ENCODE measurements at places on chromosomes 11 and 22.

GRCh38 chr11:134901542-134901941 is 489.5 kb upstream of the B3GAT1 start:
- DNase-seq: no peak

DNA sequence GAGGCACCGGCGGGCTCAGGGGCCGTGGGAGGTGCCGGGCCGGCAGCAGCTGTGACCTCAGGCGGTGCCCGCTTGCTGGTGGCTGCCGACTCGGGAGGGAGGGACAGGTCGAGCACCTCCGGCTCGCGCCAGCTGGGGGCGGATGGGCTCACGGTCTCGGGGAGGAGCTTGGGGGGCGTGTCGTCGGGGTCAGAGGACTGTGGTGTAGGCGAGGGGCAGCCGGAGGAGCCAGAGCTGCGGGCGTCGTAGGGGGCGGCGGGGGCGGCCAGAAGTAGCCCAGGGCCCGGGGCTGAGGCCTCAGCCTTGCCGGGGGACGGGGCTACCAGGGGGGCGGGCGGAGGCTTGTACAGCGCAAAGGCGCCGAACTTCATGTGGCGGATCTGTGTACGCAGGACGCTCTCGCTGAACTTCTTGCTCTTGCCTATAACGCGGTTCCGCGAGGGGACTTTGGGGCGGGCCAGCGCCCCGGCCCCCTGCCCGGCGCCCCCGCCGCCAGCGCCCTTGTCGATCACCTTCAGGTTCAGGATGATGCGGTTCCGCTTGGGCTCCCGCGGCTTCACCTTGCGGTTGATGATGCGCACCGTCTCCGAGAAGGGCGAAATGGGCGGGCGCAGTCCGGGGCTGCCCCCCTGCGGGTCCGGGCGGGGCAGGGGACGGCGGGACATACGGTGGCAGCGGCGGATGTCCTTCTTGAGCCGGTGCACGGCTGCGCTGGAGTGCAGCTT is 5.5 kb downstream of the CBX6 start:
- DNase-seq: no peak

DNA sequence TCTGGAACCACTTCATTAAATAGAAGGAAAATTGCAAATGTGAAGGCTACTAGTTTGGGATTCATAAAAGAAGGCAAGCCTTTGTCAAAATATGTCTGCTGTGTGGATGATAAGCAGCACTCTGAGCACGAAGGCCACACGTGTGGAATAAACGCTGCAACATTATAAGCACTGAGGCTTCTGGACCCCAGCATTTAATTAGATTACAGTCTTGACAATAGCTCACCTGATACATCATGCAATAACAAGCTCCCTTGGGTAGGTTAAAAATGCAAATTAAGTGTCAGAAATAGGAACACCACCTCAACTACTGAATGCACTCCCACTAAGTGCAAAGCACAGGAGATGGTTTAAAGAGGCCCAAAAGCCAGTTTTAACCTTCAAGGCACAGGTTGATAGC is 179.3 kb downstream of the LARGE1 start:
- no peak for DNase-seq

- no peak for DNase-seq
Observed at GRCh38 chr22:28103596-28103995, 184.5 kb upstream of the PITPNB start.

GRCh38 chr11:47863189-47863897 is 15.2 kb upstream of the NUP160 start:
- DNase-seq: no peak

GRCh38 chr22:39279170-39279850 is 34.5 kb upstream of the PDGFB start:
- no peak for DNase-seq

DNA sequence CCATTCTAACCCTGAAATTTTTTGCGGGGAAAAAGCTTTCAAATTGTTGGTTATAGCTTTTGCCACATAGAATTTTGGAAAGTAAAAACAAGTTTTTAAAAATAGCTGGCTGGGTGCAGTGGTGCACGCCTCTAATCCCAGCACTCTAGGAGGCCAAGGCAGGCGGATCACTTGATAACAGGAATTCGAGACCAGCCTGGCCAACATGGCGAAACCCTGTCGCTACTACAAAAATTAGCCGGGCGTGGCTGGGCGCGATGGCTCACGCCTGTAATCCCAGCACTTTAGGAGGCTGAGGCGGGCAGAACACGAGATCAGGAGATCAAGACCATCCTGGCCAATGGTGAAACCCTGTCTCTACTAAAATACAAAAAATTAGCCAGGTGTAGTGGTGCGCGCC is 54.9 kb downstream of the TNRC6B start:
- DNase-seq: no peak

DNA sequence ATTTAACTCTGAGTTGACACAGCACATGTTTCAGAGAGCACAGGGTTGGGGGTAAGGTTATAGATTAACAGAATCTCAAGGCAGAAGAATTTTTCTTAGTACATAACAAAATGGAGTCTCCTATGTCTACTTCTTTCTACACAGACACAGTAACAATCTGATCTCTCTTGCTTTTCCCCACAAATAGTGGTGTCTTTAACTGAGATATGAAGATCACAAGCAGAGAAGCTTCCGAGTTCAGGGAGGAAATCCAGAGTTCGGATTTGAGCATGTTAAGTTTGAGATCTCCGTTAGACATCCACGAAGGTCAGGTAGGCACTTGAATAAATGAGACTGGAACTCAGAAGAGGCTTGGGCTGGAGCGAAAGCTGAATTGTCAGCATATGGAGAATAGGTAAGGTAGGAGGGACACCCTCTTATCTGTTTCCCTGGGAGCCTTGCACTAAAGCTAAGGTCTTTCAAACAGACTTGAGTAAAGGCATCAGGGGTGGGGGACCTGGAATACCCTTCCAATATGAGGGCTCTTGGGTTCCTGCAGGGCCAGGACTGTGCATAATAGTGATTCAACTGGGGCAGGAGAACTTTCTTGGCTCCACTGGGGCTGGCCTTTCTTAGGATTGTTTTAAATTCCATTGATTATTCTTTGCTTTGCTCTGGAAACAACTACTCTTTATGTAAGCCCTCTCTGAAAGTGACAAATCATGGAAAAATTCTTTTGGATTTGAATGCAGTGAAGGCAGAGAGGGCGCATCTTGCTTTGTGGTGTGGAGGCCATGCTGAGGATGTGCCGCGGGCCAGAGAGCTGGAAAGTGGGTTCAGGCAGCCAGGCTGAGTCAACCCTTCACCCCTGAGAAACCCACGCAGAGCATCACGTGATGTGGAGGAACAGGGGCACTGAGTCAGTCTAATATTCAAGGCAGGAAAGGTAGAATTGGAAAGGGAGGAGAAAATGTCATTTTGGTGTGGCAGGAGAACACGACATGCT is 62.7 kb upstream of the AMPD3 start:
- DNase-seq: no peak

DNA sequence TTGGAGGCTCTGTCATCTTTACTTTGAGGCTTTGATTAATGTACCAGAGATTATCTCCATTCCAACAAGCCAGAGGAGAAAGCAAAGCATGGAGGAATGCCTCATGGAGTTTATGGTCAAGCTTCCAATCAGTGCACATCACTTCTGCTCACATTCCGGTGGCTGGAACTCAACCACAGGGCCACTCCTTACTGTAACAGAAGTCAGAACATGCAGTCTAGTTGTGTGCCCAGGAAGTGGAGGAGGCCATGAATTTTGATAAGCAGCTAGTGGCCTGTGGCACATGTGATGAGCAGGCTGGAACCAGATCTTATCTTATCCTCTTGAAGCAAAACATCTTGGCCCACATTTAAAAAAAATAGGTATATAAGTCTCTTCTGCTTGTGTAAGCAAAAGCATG is 258.9 kb upstream of the ARHGAP20 start:
- DNase-seq: no peak

- DNase-seq: no peak
Observed at GRCh38 chr22:35981900-35982299, 46.7 kb downstream of the RBFOX2 start.

GRCh38 chr11:18775492-18776292 is 15.9 kb downstream of the PTPN5 start:
- peak; percentile 41 for DNase-seq

DNA sequence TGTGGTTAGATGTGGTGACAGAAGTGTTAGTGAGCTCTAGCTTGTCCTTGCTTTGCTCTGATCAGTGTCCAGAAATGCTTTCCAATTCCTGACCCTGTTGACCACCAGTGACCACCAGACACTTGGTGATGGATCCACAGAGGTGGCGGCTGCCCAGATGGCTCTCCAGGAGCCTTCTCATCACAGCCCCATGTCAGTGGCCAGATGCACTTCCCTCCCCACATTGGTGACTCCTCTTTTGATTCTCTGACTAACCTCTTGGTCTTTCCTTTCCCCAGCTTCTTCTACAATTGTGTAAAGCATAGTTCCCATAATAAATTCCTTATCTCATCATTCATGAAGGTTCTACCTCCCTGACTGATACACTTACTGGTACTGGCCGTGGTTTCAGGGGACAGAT is 40.1 kb upstream of the CXCR5 start:
- no peak for DNase-seq

DNA sequence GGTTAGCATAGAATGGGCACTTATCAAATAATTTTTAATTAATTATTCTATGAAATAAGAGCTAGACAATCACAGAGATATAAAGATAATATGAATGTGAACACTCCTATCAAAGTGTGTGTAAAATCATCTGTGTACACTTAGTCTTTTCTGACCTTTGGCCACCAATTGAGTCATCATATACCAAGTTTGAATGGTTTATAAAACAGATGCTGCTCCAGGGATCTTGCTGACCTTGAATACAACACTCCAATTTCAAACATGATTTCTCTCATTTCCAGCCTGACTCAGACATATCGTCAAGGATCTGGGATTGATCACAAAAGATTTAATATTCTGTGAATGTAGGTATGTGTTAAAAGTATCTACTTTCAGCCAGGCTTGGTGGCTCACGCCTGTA is 2.9 kb upstream of the OR51V1 start:
- DNase-seq: no peak

DNA sequence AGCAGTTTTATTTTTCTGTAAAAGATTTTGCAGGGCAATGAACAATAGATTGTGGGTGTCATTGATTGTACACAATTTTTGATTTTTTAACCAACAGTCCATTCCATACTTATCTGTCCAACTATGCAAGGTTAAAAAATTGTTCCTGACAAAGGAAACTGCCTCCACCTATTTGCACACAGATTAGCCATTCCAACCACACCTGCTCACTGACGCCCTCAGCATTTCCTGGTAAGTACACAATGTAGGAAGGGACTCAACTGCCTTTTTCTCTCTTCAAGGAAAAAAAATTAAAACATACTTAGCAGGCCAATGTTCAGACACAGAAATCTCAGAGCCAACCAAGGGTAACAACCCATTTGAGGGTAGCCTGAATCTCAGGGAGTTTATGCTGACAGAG is 4.3 kb upstream of the FUT4 start:
- no peak for DNase-seq

- DNase-seq: no peak
Observed at GRCh38 chr11:59776210-59777066, 21.3 kb downstream of the STX3 start.

- no peak for DNase-seq
Observed at GRCh38 chr11:69253028-69253427, 40.9 kb upstream of the MYEOV start.

GRCh38 chr11:113563766-113564526 is 88.7 kb upstream of the DRD2 start:
- DNase-seq: no peak

- no peak for DNase-seq
Observed at GRCh38 chr11:45079943-45080719, 66.3 kb upstream of the PRDM11 start.

- no peak for DNase-seq
Observed at GRCh38 chr22:23829845-23830372, 8.9 kb downstream of the DERL3 start.

DNA sequence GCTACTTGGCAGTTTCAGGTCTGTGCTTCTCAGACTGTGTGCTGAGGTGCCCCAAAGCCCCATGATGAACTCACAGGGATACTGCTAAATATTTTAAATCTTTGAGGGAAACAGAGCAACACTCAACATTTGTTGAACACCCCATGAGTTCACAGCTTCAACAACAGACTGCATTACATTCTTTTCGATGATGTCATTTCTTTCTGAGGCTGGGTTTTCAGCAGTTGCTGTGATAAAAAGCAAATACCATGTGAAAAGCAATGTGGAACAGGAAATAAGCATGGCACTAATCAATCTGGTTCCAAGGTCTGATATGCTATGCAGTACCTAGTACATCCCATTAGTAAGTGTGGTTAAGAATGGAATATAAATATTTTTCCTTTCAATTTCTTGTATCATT is 82.7 kb downstream of the RPL27A start:
- no peak for DNase-seq

- DNase-seq: no peak
Observed at GRCh38 chr11:64089027-64089360, 53.3 kb downstream of the FLRT1 start.

DNA sequence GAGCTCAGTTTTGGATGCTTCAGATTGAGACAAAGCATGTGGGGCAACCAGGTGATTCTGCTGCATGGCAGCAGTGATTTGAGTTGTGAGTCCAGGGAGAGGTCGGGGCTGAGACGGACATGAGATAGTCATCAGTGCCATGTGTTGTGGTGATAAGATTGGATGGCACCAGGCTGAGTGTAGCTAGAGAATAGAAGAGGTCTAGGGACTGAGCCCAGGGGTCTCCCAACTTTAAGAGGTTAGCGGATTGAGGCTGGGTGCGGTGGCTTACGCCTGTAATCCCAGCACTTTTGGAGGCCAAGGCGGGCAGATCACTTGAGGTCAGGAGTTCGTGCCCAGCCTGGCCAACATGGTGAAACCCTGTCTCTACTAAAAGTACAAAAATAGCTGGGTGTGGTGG is 6.3 kb upstream of the CTSD start:
- no peak for DNase-seq

DNA sequence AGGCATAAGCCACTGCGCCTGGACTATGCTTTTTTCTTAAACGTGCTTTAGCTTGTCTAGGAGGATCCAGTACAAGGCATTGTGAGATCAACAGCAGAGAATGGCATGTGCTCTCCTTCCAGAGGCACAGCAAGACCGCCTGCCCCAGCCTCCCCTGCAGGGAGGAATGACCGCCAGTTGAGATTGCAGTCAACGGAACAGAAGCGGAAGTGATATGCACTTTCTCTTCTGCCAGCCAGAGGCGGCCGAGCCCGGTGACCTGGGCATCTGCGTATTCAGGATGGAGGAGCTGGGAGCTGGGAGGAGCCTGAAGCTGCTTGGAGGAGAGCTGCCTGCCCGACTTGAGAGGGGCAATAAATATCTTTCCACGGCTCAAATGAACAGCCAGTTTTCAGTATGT is 243.0 kb downstream of the CTTN start:
- no peak for DNase-seq

GRCh38 chr11:108620958-108621772 is 27.6 kb upstream of the EXPH5 start:
- DNase-seq: no peak

DNA sequence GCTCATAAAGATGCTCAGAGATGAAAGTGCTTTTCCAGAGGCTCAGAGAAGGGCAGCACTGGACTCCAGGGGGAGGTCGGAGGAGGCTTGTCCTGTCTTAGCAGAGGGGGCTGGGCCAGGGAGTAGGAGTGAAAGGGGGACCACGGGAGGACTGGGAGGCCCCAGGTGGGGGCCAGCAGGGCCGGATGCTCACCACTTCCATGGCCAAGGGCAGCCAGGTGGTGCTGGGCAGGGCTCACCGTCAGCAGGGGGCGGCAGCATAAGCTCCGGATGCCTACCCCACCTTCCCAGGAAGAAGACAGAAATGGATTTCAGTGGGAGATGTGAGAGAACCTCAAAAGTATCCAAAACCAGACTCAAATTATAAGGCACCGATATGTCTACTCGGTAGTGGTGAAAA is 11.0 kb downstream of the RAB36 start:
- no peak for DNase-seq

- no peak for DNase-seq
Observed at GRCh38 chr22:23562186-23562585, 17.9 kb downstream of the IGLL1 start.

GRCh38 chr11:79291948-79292347 is 148.9 kb downstream of the TENM4 start:
- DNase-seq: no peak
